ENCODE measurements at places on chromosomes 2 and 18.

DNA sequence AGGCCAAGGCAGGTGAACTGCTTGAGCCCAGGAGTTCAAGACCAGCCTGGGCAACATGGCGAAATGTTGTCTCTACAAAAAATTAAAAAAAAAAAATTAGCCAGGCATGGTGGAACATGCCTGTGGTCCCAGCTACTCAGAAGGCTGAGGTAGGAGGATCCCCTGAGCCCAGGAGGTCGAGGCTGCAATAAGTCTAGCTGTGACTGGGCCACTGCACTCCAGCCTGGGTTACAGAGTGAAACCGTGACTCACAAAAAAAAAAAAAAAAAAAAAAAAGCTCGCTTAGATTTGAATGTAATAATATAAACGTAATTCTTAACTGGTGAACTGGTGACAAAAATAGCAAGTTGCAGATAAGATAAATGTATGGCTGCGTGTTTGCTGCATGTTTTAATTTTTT, 56.5 kb downstream of the TFCP2L1 start:
- DNase-seq: no peak

DNA sequence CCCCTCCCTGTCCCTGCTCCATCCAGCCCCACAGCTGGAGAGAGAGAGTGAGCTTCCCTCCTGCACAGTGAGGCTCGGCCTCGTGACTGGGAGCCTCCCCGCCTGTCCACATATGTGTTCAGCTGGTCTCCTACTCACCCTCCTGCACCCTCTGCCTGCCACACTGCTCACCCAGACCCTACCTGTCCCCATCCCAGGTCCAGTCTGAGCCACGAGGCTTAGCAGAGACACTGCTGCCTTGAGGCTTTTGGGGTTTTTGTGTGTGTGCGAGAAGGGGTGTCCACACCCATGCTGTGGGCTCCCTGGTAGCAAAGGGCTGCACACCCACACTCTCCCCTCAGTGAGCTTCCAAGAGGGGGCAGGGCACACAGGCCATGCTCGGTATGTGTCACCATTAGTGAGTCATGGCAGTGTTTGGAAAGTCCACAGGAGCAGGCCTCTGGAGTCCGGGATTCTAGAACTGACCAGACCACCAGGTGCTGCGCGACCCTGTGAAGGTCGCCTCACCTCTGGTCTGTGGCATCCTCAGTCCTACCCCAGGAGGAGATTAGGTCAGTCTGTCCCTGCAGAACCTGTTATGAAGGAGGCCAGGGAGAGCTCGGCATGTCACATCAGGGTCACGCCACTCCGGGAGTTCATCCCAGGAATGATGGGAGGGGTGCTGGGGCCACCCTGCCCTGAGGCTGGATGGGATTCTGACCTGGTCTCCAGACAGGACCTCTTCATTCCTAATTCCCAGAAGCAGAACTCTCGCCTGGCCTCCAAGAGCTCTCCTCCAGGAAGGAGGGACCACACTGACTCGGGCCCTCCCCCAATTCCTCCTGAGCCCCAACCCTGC, 39.9 kb upstream of the SMAD7 start:
- DNase-seq: no peak

- DNase-seq: no peak
Measured at GRCh38 chr2:20062615-20063545, 11.5 kb upstream of the LAPTM4A start.

DNA sequence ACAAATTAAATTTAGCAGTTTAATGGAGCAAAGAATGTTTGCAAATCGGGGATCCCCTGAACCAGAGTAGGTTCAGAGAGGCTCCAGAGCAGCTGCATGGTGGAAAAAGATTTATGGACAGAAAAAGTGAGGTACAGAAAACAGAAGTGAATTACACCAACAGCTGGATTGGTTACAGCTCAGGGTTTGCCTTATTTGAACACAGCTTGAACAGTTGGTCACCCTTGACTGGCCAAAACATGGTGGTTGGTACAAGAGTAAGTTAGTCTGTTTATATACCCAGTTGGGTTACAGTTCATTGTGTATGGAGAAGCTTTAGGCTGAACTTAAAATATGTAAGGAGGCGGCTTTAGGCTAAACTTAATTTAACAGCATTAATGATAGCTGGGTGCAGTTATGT, 5.4 kb upstream of the CDCA7 start:
- DNase-seq: no peak

GRCh38 chr2:175036582-175037018, 31.4 kb upstream of the CHN1 start:
- DNase-seq: no peak

DNA sequence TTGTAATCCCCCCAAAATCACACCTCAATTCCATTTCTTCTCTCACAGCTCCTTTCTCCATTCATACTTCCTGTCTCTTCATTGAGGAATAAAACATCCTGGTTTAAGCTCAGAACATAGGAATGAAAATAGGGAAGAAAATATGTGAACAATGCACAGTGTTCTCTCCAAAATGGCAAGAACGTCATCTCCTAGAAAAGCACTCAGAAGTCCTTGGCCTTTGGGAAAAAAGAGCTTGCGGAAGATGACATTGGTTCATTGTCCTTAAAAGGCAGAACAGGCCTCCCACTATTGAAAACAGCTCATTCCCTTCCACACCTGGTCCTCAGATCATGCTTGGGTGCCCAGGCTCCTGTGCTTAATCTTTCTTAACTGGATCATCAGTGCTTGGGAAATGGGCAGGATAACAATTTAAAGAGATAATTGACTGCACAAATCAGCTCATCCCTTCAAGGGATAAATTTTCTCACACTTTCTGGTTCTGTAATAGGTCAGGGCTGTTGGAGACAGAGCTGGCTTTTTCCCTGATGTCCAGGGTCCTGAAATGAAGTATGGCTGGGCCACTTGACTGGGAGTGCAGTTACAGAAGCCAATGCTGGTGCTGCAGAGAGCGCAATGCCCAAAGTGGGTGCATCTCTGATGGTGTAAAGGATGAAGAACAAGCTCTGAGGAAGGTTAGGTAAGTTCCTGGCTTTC, 69.2 kb downstream of the MARCHF4 start:
- DNase-seq: no peak

DNA sequence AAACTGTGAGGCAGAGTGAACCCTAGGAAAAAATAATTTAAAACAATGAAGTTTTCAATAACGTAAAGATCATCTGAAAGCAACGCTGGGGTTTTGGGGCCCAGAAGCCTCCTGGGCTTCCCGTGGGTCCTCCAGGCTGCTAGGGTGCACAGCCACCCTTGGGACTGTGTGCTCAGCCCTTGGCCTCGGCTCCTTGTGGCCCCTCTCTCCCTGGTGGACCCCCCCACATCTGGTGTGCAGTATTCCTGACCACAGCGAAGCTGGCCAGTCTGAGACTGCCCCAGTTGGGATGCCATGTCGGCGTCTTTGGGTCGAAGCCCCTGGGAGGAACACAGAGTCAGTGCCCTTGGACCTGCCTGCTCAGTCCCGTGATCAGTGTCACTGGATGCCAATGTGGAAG, 53.0 kb downstream of the ACKR3 start:
- DNase-seq: no peak

DNA sequence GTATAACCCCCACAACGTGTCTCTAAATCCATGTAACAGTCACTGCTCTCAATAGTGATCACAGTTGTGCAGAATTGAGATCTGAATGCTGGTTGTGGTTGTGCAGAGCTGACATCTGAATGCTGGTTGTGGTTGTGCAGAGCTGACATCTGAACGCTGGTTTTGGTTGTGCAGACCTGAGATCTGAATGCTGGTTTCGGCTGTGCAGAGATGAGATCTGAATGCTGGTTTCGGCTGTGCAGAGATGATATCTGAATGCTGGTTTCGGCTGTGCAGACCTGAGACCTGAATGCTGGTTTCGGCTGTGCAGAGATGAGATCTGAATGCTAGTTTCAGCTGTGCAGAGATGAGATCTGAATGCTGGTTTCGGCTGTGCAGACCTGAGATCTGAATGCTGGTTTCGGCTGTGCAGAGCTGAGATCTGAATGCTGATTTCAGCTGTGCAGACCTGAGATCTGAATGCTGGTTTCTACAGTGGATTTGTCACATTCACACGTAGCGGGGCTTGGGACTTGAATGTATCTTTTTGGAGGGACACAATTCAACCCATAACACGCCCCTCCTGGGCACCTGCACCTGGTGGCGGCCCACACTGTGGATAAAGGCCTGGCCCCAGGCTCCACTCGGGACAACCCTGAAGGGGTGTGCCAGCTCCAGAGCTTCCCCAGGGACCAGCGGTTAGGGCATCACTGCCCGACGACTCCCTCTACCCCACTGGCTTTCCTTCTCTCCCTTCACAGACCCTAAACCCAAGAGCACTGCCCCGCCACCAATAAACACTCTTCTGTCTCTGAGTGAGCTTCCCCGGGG, 51.1 kb upstream of the SLC66A3 start:
- no peak for DNase-seq

DNA sequence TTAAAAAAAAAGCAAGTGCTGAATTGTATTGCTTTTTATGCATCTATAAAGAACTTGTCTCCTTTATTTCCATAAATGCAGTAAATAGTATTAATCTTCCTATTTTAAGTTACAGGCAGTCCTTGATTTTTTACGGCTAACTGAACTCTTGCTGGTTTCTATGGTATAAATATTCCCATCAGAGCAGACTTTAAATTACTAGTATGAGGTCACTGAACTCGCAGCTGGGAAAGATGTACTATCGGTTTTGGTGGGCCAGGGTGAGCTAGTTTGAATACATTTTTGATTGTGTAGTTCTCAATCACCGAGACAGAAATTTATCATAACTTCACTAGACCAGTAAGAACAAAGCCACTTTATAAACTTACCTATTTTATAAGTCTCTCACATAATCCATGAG, 20.9 kb upstream of the KDSR start:
- no peak for DNase-seq

DNA sequence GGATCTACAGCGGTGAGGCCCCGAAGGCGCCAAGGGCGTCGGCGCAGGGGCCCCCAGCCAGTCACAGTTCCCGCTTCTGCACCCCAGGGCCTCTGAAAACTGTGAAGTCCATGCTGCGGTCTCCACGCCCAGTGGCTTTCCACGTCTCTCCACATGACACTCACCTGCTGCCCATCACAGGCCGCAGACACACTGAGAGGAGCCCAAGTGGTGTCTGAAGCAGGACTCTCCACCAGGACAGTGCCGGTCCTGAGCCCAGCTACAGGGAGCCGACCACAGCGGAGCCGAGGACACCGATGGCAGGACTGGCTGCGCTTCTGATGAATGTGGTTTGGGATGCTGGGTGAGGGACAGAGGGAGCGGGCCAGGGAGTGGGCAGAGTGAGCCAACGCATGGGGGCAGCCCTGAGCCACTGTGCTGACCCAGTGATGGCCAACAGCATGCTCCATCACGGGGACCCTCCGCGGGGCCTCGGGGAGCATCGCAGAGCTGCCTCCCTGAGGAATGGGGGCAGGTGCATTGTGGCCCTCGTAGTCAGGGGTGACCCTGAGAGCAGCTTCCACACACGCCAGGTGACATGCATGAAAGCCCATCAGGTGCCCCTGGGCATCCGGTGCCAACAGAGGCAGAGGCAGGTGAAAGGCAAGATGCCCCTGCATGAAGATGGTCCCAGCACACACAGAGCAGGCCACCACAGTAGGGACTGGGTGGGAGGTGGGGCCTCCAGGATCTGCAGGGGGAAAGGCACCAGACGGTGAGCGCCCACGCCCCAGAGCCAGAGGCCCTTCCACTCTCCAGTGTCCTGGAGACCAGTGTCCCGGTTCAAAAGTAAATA, 116.6 kb downstream of the HDAC4 start:
- DNase-seq: no peak

- no peak for DNase-seq
Measured at GRCh38 chr2:73917696-73918207, 8.9 kb upstream of the DGUOK start.

GRCh38 chr2:138949517-138949916, 169.3 kb upstream of the NXPH2 start:
- DNase-seq: no peak

DNA sequence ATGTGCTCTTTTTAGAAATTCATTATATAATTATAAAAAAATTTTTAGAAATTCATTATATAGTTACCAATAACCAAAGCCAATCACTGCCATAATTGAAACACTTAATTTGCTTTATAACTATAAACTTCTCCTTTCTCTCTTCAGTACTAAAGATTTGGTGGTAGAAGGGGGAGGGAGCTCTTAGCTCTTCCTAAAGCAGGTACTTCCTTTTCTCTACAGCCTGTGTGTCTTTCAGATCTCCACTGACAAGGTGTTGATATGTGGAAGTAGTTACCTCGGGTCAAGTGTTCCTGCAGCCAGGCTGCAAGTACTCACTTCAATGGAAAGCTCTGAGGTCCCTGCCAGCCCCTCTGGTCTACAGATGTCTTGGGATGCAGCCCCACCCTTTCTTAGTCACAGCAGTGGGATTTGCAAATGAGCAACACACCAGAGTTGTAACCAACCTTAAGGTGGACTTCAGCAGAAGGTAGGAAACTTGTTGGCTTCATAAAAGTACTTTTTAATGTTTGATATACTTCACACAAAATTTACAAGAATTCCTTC, 690.0 kb downstream of the ARHGAP15 start:
- no peak for DNase-seq

DNA sequence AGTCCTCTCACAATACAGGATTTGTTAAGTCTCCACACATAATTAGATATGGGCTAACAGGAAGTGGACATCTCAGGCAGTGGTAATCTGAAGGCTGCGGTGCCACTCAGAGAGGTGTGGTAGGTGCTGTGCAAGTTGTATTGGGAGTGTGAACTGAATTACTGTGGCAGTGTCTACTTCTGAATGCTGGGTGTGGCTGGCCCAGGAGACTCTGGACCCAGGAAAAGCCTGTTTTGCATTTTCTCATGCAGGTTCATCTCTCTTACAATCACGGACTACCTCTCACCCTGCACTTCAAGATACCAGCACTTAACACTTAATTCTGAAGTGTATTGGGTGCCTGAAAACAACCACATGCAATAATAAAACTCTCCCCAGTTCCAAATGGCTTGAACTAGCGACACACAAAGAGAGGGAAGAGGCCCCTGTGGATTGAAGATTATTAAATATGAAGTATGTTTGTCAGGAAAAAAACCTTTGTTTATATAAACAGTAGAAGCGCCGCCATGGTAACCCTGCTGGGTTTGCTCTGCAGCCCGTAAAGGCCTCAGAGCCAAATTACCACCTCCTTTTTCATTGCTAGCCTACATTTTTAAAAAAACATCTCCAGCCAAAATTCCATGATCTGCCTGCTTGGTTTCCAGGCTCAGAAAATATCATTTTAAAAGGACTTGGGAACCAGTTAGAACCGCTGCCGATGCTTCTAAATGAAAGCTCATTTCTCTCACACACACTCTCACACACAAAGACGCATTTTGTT, 77.5 kb downstream of the GFPT1 start:
- no peak for DNase-seq

DNA sequence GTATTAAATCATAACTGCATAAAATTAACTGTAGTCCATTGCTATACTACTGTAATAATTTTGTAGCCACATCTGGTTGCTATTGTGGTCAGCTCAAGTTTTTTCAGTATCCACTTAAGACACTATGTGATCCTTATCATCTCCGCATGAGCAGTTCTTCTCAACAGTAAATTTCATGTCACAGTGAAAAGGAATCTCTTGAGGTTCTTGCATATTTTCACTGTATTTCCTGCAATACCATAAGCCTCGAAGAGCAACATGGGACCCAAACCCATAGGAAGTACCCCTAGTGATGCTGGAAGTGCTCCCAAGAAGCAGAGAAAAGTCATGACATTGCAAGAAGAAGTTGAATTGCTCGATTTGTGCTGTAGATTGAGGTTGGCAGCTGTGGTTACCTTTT, 86.7 kb downstream of the LDLRAD4 start:
- DNase-seq: no peak
